Lower lobe of right lung (tissue), 2 donors: ENCODE measurements at places on chromosomes 6 and 20.
A peak's percentile ranks its signal among the peaks of the same experiment; 100 is the strongest.

GRCh38 chr6:71460933-71461332 is 172.3 kb downstream of the OGFRL1 start:
- no peak overlapping the region for H3K27ac ChIP-seq
- no peak for DNase-seq
- H3K36me3 ChIP-seq, result no peaks in the 10 kb centered on the region
- H3K4me1 ChIP-seq, result peaks cover 5% of the 10 kb centered on the region

GRCh38 chr6:34644716-34645115 is 51.9 kb downstream of the ILRUN start:
- H3K27ac ChIP-seq, result no peak overlapping the region
- no peaks in the 10 kb centered on the region for H3K27me3 ChIP-seq
- DNase-seq, result no peak
- peaks cover 5% of the 10 kb centered on the region for H3K4me1 ChIP-seq
- H3K36me3 ChIP-seq, result peaks cover 33% of the 10 kb centered on the region

DNA sequence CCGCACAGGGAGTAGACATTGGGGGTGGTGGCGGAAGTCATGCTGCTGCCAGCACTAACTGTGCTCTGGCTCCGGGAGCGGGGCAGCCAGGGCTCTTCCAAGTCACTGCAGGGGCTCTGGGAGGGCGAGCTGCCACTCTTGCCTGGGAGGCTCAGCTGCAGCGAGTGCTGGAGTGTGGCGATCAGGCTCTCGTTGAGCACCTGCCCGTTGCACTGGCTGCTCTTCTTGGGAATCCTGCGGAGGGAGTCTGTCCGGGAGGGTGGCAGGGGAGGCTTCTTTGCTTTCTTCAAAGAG is 28.0 kb downstream of the HEBP2 start:
- no peak overlapping the region for H3K27ac ChIP-seq
- H3K27me3 ChIP-seq, result no peaks in the 10 kb centered on the region
- peaks cover 37% of the 10 kb centered on the region for H3K36me3 ChIP-seq
- H3K4me3 ChIP-seq, result no peak overlapping the region

DNA sequence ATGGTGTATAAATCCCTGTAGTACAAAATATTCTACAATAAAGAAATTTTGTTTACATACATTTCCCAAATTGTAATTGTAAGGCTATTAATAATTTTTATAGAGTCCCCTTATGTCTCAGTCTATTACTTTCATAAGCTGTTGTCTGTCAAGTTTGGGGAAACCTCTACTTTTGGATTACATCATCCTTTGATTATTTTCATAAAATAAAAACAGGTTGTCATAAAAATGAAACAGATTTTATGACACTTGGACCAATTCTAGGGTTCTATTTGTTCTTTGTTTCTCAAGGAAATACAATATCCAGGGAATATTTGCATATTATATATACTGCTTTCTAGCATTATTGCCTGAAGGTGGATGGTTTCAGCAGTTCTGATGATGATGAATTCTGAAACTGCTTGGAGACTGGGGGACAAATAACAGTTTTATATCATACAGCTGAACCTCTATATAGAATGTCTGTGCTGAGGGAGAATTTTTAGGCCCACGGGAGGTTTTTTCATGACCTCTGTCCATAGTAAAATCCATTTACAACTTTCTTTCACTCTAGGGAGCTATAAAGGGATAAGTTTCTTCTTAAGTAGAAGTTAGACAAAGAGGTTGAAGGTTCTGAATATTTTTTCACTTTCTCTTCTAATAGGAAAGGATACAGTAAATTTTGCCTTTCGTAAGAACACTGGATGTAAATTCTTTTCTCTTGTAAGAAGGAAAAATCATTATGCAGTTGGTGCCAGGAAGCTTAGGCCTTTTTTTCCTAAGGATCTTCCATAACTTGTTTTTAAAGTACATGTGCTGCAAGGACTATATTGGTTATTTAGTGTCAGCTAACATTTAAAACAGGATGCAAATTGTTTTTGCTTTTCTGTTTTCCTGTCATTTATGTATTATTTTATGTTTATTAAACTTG is 58.0 kb downstream of the CD2AP start:
- H3K36me3 ChIP-seq, result peaks cover 23% of the 10 kb centered on the region
- H3K27me3 ChIP-seq, result no peaks in the 10 kb centered on the region
- no peak overlapping the region for H3K4me3 ChIP-seq
- H3K4me1 ChIP-seq, result no peaks in the 10 kb centered on the region
- no peak overlapping the region for H3K27ac ChIP-seq
- DNase-seq, result no peak

- DNase-seq, result no peak
- no peak overlapping the region for H3K4me3 ChIP-seq
- H3K36me3 ChIP-seq, result no peaks in the 10 kb centered on the region
- H3K4me1 ChIP-seq, result peaks cover 7% of the 10 kb centered on the region
These were observed 34.0 kb downstream of the NT5E start for GRCh38 chr6:85483846-85484245.

GRCh38 chr6:140285998-140286690 is 911.7 kb upstream of the CITED2 start:
- no peak overlapping the region for H3K27ac ChIP-seq
- H3K4me3 ChIP-seq, result no peak overlapping the region
- no peaks in the 10 kb centered on the region for H3K36me3 ChIP-seq
- H3K4me1 ChIP-seq, result no peaks in the 10 kb centered on the region

DNA sequence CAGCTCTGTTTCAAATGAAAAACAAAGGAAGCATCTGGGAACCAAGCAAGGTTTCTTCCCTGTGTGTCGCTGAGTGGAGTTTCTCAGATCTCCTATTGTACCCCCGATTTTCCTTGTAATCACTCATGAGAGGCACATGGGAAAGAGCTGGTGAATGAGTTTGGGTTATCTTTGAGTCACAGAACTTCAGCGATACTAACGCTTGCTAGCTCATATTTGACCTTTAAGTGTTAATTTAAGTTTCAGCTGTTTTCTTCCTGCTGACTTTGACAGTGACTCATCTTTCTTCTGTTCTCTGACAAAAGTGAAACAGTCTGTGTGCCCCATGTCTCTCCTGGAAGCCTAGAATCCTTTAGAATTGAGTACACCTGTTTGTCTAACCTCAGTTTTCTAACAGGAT is 261.1 kb upstream of the RGS17 start:
- no peaks in the 10 kb centered on the region for H3K4me1 ChIP-seq
- H3K27me3 ChIP-seq, result no peaks in the 10 kb centered on the region
- DNase-seq, result no peak
- no peak overlapping the region for H3K27ac ChIP-seq

GRCh38 chr6:10627800-10628199 is 66.6 kb downstream of the C6orf52 start:
- H3K27me3 ChIP-seq, result no peaks in the 10 kb centered on the region
- no peak for DNase-seq
- peaks cover 13% of the 10 kb centered on the region for H3K36me3 ChIP-seq
- H3K27ac ChIP-seq, result no peak overlapping the region

- H3K36me3 ChIP-seq, result no peaks in the 10 kb centered on the region
- H3K4me3 ChIP-seq, result no peak overlapping the region
- no peak overlapping the region for H3K27ac ChIP-seq
- no peaks in the 10 kb centered on the region for H3K4me1 ChIP-seq
These were observed 171.3 kb downstream of the HACE1 start for GRCh38 chr6:104688283-104688969.

GRCh38 chr6:135087803-135088202 is 33.2 kb upstream of the HBS1L start:
- H3K4me3 ChIP-seq, result no peak overlapping the region
- no peak for DNase-seq
- H3K27ac ChIP-seq, result no peak overlapping the region
- H3K36me3 ChIP-seq, result no peaks in the 10 kb centered on the region
- no peaks in the 10 kb centered on the region for H3K27me3 ChIP-seq

- peaks cover 17% of the 10 kb centered on the region for H3K27me3 ChIP-seq
- peak overlapping the region; percentile 51 for H3K4me3 ChIP-seq
- no peaks in the 10 kb centered on the region for H3K4me1 ChIP-seq
- no peak for DNase-seq
These were observed 495 bp downstream of the FAM83B start for GRCh38 chr6:54846857-54847674.

DNA sequence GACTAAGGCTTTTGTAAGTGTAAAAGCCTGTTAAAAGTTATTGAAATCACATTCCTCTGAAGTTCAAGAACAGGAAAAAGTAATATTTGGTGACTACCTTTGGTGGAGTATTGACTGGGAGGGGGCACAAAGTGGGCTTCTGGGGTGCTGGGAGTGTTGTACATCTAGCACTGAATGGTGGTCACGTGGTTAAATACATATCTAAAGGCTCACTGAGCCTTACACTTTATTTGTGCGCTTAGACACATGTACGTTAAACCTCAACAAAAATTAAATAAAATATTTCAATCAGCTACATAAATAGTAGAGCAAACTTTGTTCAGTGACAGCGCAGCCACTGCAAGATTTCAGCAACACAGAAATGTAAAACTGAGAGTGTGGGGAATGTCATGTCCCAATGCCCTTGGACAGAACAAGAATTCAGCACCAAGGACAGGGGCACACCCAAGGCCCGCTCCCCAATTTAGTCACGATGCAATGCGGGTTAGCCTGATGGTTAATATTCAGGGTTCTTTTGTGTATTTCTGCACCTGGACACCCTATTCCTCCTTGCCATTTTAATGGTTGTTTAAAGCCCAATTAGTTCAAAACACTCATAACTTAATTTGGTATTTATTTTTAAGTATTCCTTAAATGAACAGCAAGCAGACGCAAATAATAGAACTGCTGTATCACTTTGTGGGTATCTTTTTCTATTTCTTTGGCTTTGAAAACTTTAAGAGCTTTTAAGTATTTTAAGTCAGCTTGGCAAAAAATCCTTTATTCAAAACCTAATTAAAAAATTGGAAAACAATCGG is 37.4 kb downstream of the ANGPT4 start:
- H3K27me3 ChIP-seq, result peaks cover 2% of the 10 kb centered on the region
- H3K4me1 ChIP-seq, result no peaks in the 10 kb centered on the region
- no peak for DNase-seq
- no peak overlapping the region for H3K4me3 ChIP-seq
- H3K27ac ChIP-seq, result no peak overlapping the region

DNA sequence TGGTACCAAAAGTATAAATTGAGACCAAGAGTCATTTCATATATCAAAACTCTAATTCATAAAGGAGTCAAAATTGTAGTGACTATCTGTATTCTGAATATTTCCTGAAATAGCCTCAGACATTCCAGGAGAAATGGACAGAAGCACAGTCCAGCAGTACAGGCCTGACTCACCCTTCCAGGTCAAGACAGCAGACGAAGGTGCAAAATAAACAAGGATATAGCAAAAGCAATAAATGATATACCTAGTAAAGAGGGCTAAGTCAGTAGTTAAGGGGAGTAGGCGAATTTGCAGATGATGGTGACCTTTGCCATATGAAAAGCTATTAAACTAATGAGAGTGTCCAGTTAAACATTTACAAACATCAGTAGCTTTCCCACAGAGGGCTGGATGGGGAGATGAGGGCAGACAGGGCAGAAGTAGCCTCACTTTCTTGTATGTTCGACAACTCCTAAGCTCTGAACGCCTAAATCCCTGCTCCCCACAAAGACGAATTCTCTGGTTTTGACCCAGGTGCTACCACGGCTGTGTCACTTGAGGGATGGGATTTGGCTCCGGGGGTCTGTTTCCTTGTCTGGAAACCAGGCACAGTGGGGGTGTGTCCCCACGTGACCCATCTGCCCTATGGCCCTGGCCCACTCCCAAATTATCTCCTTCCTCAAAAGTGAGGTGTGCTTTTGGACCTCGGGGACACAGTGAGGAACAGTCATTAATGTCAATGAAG is 3.6 kb upstream of the SLC52A3 start:
- H3K27me3 ChIP-seq, result no peaks in the 10 kb centered on the region
- no peak overlapping the region for H3K4me3 ChIP-seq
- H3K36me3 ChIP-seq, result no peaks in the 10 kb centered on the region
- no peaks in the 10 kb centered on the region for H3K4me1 ChIP-seq
- no peak for DNase-seq

GRCh38 chr20:44732327-44732726 is 13.3 kb upstream of the KCNK15 start:
- H3K4me1 ChIP-seq, result peaks cover 7% of the 10 kb centered on the region

DNA sequence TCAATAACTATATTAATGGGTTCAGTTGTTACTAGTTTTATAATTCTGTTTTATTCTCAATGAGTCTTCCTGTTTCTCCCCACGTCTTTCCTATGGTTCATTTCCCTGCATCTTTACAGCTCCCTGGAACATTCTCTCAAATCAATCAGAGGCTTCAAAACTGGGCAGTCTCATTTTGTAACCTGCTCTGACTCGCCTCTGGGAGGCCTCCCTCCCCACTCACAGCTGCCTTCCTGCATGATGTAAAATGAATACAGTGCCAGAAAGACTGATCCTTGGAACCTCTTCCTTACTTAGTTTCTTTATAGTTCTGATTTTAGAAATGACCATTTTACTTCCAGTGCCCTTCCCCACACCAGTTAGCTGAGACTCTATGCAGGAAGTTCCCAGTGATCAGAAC is 103.9 kb downstream of the ESR1 start:
- no peaks in the 10 kb centered on the region for H3K4me1 ChIP-seq
- no peak for DNase-seq
- H3K36me3 ChIP-seq, result no peaks in the 10 kb centered on the region
- no peak overlapping the region for H3K4me3 ChIP-seq
- H3K27me3 ChIP-seq, result no peaks in the 10 kb centered on the region
- no peak overlapping the region for H3K27ac ChIP-seq

DNA sequence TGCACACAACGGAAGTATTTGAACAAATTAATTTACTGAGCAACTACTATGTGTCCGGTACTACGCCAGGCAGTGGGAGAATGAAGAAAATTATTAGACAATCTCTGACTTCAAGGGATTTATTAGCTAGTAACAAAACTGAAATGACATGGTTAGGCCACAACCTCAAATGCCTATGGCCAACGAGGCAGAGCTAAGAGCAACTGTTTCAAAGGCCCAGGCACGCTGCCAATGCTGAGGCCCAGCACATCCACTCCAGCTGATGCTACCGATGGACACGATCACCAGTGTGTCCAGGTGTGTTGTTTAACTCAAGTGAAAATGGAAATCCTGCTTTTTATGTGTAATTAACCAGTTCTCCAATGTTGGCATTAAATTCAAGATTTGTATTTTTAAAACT is 420.9 kb downstream of the PRKN start:
- no peak for DNase-seq
- no peak overlapping the region for H3K4me3 ChIP-seq
- H3K36me3 ChIP-seq, result no peaks in the 10 kb centered on the region
- no peaks in the 10 kb centered on the region for H3K27me3 ChIP-seq
- H3K4me1 ChIP-seq, result no peaks in the 10 kb centered on the region
- H3K27ac ChIP-seq, result no peak overlapping the region

GRCh38 chr6:159700970-159701369 is 7.9 kb upstream of the SOD2 start:
- H3K4me1 ChIP-seq, result peaks cover 19% of the 10 kb centered on the region
- no peaks in the 10 kb centered on the region for H3K27me3 ChIP-seq
- H3K27ac ChIP-seq, result peak overlapping the region; percentile 15
- no peak for DNase-seq
- H3K4me3 ChIP-seq, result no peak overlapping the region
- no peaks in the 10 kb centered on the region for H3K36me3 ChIP-seq

DNA sequence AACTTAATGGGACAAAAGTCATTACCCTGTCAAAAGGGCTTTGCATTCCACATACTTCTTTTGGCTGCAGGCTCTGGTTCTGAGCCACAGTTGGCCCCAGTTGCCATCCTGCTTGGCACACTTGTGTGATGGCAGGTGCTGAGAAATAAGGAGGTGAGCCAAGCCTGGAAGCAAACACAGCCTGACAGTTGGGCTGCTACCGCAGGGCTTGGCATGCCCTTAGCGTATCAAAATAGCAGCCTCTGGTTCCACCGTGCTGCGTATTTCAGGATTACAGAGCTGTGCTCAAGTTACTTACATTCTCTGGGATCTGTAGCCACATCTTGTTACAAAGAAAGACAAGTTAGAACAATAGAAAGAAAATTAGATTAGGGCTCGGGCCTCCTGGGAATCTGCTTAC is 11.1 kb downstream of the MTHFD1L start:
- no peaks in the 10 kb centered on the region for H3K27me3 ChIP-seq
- no peak for DNase-seq
- H3K27ac ChIP-seq, result no peak overlapping the region
- H3K36me3 ChIP-seq, result peaks cover 10% of the 10 kb centered on the region
- H3K4me1 ChIP-seq, result peaks cover 16% of the 10 kb centered on the region
